ENCODE measurements at places on chromosomes 7 and 10.
A peak's percentile ranks its signal among the peaks of the same experiment; 100 is the strongest.

- DNase-seq: no peak
Measured at GRCh38 chr10:114515298-114515914, 111.1 kb upstream of the AFAP1L2 start.

GRCh38 chr7:386385-386784 is 96.4 kb downstream of the FOXL3 start:
- no peak for DNase-seq

- no peak for DNase-seq
Measured at GRCh38 chr7:106415433-106415832, 130.7 kb upstream of the NAMPT start.

- DNase-seq: no peak
Measured at GRCh38 chr10:35462491-35462934, 126.2 kb downstream of the CCNY start.

DNA sequence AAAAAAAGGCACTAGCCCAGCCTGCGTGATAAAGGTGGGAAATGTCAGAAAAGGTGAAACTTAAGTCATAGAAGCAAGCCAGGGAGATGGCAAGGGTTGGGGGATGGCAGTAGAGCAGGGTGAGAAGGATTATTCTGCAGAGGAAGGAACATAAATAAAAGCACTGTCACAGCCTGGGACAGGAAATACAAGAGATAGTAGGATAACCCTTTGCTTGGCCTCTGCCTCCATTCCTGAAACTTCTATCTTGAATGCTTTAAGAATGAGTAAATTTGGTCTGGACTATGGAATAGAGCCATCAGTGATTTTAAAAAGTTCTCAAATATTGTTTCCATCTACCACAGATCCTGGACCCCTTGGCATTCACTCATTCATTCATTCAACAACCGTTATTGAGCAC is 50.0 kb downstream of the ABCC2 start:
- DNase-seq: no peak

DNA sequence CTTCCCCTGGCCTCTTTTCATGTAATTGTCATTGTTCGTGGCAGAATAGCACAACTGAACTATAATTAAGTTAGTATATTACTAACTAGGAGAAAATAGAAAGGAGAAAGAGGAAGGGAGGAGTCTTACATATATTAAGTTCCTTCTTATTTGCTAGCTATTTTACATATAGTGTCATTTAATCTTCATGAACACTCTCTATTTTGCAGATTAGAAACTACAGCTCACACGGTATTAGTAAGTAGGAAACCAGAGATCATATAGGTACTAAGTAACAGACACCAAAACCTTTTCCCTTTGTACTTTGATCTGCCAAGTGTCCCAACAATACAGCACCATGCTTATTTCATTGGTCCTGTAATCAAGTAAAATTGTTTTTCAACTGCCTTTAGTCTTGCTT is 202.4 kb upstream of the HPS1 start:
- no peak for DNase-seq

DNA sequence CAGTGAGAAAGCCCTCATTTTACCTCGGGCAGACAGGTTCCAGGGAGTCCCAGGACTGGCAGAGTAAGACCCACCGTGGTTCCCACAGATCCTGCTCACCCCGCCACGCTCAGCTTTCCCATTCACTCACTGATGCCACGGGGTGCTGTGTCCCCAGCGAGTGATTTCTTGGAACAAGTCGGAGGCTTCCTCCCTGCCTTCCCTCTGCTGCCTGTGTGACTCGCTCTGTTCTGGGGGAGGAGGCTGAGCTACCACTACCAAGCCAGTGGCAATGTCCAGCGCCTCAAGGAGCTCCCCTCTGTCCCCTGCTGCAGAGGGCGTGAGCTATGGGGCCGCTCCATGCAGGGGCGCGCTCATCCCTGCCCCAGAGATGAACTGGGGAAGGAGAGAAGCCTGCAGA is 12.6 kb downstream of the IL15RA start:
- DNase-seq: no peak

DNA sequence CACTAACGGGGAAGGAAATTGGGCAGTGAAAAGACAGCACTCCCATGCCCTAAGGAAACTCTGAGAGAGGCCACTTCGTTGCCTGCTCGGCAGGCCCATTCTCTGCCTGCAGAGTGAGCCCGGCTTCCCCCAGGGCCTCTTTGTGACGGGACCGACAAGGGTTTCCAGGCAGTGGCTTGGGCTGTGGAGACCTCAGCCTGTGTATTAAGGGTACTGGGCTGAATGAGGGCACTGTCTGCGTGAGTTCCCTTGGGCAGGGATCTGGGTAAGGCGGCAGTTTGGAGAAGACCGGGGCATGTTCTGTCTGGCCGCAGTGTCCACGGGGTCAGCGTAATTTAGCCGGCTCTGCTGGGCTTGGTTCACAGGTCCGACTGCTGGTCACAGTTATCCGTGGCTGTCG is 237.2 kb downstream of the MGMT start:
- no peak for DNase-seq

- DNase-seq: no peak
Measured at GRCh38 chr7:151429560-151430331, 10.2 kb downstream of the CRYGN start.

- no peak for DNase-seq
Measured at GRCh38 chr7:140203556-140203955, 26.8 kb upstream of the KDM7A start.

DNA sequence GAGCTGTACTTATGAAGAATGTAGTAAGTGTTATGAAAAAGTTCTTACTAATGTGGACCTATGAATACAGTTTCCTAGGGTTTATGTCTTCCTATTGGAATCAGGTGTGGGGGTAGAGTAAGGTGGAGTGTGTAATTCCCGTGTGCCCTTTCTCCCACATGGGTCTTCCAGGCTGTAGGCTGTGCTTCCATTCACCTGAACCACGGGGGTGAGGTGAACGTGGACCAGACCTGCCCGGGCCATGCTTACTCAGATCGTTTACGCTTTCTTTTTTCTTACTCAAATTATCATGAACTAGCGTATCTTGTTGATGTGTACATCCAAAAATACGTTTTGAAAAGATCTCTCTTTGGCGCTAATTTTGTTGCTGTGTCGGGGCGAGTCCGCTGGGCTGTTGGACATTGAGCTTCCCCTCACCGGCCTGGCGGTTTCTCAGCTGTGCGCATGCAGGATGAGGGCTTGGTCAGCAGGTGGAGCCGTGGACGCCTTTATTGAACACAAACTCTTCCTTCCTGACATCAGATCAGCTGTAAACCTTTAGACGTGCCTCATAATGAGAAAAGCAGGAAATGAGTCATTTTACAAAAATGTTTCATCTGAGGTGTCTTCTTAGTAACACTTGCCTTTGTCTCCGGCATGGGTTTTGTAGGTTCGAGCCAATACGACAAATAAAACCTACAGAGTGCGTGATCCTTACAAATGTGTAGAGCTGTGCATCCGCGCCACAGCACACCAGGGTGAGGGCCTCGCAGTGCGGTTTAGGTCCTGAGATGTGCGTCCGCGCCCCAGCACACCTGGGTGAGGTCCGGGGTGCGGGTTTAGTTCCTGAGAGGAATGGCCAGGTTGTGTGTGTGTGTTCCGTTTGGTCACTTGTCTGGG is 53.8 kb downstream of the WDR37 start:
- DNase-seq: peak; percentile 51

GRCh38 chr10:125689955-125690569 is 7.1 kb upstream of the TEX36 start:
- no peak for DNase-seq

DNA sequence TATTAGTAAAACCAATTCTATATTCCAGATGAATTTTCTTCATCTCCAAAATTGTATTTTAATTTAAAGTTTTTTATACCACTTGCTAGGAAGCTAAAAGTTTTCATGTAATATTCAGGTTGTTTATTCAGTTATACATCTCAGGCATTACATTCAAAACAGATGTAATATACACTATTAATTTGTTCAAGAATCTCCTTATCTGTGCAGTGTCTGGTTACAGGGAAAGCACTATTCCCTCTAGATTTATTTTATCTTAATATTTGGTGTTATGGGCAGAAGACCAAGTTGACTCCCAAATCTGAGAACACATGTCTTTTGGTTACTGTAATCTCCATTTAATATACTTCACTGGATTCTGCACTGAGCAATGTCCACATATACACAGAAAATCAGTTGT is 953.4 kb downstream of the ANKRD7 start:
- DNase-seq: no peak

DNA sequence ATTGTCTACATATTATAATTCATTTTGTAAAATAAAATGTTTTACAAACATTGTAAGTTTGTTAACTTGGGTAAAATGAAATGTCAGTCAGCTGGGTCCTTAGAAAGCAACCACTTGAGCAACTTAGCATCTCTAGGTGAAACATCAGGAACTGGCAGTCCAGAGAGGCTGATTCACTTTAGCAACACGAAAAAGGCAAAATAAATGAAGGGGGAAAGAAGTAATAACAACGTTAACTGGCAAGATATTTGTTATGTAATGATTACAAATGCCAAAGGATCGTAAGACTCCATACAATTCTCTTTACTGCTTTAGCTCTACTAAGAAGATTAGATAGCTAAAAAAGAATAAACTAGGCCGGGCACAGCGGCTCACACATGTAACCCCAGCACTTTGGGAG is 5.0 kb downstream of the PDZD8 start:
- no peak for DNase-seq

DNA sequence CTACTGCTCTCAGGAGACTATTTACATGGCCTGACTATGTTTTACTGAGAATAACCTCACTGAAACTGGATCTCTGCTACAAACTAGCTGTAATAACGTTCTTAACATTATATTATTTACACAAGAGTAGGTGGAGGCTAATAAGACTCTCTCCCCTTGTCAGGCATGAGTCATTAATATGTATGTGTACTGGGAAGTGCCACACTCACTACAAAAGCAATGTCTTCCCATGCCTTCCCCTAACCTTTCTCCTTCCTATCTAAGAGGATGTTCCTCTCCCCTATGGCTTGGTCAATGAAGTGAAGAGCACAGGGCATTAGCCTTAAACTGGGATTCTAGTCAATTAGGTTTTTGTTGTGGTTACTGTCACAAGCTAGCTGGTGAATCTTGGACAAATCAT is 147.9 kb downstream of the DGKB start:
- no peak for DNase-seq

- no peak for DNase-seq
Measured at GRCh38 chr10:5135581-5135980, 41.4 kb downstream of the AKR1C3 start.

DNA sequence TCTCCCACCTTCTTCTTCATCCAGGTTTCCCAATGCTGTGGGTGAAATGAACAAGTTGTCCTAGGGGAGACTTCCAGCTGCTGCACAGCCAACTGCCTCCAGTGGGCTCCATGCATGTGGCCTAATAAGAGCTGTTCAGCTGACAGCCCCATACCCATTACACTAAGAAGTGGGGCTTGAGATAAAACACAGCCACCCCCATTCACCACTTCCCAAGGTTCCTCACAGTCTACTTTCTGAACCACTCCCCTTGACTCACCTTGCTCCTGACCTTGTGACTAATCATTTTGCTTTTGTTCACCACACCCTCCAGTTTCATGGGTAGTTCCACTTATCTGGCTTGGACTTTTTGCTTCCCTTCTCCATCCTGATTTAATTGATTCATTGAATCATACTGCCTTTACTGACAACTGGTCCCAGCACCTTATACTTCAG is 119.3 kb downstream of the CABCOCO1 start:
- DNase-seq: no peak

DNA sequence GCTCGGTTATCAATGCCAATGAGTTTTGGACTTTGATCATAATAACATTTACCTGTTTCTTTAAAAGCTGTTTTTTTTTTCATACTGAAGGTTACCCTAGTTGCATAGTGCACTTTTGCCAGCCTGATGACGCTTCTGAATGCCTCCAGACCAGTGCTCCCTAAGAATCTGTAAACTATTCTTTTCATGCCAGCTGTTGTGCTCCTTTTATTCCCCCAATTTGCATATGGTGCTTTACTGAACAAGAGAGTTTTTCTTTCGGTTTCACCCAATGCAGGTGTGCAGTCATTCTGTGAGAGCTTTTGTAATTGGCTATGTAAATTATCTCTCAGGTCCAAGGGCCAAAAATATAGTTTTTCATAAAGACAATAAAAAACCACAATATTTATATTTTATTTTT is 48.1 kb upstream of the GLCCI1 start:
- no peak for DNase-seq

GRCh38 chr10:1737222-1738061 is at the start of gene ADARB2:
ADARB2 (minus strand) TSS chr10:1737525.
- DNase-seq: no peak

Measured in stimulated activated CD8-positive, alpha-beta memory T cell treated with anti-CD3 and anti-CD28 coated beads, Interleukin-12 subunit alpha, Interleukin-12 subunit beta, amount 100 ng/mL, for 4 hours (primary cell).